Stimulated activated CD4-positive, alpha-beta T cell treated with anti-CD3 and anti-CD28 coated beads, Interleukin-12 subunit alpha, Interleukin-12 subunit beta, amount 100 ng/mL, for 4 hours (primary cell): ENCODE measurements at places on chromosomes 3 and 15.

DNA sequence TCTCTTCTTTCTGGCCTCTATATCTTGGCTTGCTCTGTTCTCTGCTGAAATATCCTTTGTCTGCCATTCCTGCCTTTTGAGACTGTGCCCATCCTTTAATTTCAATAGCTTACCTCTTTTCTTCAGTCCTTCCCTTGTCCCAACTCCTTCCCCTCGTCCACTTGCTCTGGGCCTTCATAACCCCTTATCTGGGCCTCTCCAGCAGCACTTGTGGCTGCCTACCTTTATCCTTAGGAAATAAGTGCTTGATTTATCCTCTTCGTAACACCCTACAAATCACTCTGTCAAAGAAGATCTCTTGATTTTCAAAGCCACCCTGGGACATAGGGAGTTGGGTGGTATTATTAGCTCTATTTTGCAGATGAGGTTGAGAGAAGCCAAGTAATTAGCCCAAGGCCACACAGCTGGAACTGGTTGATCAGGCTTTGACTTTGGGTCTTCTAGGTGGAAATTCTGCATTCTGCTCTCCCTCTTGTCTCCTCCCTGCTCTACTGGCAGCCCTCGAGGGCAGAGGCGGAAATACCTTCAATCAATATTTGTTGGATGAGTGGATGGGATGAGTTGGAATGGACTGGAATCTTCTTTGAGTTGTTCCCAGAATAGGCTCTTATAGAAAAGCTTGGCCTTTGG lies 84.0 kb upstream of the TLE3 start:
- no peak for DNase-seq

DNA sequence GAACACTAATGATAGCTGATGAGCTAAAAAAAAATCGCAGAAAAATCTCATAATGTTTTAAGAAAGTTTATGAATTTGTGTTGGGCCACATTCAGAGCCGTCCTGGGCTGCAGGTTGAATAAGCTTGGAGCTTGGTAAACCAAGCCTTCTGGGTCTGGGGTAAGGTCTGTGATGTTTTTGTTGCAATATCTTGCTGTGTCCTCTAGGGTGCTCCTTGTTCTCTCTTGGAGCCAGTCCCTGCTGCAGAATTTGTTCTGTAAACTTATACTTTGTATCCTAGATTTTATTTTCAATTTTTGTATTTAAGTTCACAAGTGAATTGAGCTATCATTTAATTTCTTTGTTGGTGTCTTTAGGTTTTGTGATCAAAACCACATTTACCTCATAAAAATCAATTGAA lies 143.7 kb downstream of the NR1D2 start:
- DNase-seq = no peak

DNA sequence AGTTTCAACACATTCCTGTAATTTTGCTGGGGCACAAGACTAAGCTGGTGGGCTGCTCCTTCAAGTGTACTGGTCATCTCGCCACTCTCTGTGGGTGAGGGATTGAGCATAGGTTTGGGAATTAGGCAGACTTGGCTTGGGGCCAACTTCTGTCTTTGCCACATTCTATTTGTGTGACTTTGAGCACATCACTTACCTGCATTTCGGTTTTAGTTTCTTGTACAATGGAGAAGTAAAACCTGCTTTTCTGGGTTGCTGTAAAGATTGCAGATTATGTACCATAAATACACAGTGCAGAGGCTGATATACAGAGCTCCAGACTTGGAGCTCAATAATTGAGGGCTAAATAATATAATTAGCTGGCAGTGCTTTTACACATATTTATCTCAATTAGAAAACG lies 162.1 kb downstream of the C3orf38 start:
- DNase-seq = no peak

- no peak for DNase-seq
Observed at GRCh38 chr3:9400616-9401015, 3.2 kb downstream of the SETD5 start.

DNA sequence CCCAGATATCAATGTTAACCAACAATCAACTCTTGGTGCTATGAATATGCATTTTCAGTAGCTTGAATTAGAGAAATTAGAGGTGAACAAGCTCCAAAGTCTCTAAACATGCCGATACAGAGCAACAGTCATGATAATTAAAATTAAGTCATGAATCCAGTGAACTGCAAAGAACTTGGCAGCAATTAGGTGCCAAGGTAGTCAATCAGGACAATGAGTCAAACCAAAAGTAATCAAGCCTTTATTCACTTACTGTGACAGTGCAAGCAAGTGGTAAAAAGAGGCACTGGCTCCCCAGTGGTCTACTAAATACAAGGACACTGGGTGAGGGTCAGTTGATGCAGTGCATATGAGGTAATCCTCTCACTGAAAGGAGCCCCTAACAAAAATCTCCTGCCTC lies 1.8 kb downstream of the ZNF770 start:
- no peak for DNase-seq

- no peak for DNase-seq
Observed at GRCh38 chr3:73705792-73706191, 81.1 kb upstream of the PDZRN3 start.
